ENCODE measurements at places on chromosomes 12 and 14. TPM values are rescaled to one million over a fixed set of nuclear protein-coding genes. Genes with fewer than 3 reads are reported as not detected.

- DNase-seq, result no peak
Observed at GRCh38 chr12:45220363-45220931, 4.6 kb downstream of the ANO6 start.

- DNase-seq, result no peak
Observed at GRCh38 chr12:89547101-89547500, 21.3 kb upstream of the POC1B start.

DNA sequence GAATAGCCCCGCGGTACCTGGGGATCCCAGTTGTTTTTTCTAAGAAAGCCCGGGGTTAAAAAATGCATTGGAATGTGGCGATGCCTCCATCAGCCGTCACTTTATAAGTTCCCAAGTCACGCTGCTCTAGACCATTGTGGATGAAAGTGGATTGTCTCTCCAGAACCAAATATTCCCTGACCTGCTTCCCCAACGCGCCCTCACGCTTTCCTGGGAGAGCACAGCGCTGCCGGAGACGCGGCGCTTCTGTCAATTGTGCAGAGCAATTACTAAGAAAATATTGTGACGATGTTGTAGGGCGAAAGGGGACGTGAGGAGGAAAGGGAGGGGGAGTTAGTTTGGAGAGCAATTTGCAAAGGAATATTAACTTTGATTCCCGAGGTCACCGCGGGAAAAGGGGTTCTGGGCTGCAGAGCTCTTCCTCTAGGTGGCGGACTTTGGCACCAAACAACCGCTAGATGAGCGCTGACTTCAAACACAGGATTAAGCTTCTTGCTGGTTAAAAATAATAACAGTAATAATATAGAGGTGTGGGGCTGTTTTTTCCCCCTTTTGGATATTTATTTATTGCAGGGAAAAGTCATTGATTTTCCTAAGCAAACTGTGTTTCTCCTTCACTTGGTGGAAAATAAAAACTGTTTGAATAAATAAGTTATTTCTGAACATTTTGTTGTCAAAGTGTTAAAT is 9.6 kb upstream of the FOXG1 start:
- no peak for DNase-seq

DNA sequence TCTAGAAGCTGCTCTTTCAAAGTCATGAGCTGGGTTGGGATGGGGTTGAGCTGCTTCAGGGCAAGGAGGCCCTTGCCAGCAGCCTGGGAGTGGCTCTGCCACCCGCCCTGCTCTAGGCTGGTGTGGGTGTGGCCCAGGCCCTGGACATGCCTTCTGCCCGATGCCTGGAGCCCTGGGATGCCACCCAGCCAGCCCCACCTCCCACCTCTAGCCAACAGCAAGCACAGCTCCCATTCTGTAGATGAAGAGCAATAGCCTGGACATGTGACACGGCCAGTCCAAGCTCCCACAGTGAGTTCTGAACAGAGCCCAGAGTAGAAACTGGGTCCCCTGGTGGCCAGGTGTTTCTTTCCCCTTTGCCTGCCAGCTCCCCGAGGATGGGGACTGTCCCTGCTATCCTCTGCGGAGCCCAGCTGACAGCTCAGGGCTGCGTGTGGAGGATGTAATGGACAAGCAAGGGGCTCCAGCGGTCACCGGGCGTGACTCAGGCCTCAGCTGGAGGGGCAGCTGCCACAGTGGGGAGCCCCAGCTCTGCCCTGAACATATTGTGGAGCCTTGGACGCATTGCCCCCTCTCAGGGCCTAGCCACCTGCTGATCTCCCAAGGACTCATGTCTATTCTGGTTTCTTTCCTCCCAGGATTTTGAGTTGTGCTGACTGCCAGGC is 165.2 kb downstream of the TSPAN9 start:
- DNase-seq, result no peak

MYF5 gene
- not detected for total RNA-seq

Measured in activated naive CD8-positive, alpha-beta T cell treated with anti-CD3 and anti-CD28 coated beads for 36 hours (primary cell).